Adrenal gland (tissue), 19 donors: ENCODE measurements at places on chromosomes 5 and 9. TPM values are rescaled to one million over a fixed set of nuclear protein-coding genes. Genes with fewer than 3 reads are reported as not detected.

DNA sequence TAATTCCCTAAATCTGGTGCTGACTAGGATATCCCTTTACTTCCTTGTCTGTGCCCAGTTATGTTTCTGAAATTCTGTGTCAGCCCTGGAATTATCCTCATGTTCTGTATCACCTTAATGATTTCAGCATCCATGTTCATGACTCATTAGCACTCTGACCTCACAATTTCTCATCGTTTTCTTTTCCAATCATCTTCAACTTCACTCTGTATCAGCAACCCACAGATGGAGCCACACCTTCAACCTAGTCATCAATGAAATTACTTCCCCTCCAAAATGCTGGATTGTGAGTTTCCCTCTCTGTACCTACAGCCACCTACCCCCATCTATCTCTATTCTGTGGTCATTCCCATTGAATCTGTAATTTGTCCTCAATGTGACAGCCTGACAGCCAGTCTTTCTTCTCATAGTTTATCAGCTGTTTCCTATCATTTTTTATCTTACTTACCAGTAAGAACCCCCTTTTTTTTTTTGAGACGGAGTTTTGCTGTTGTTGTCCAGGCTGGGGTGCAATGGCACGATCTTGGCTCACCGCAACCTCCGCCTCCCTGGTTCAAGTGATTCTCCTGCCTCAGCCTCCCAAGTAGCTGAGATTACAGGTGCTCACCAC, 3.1 kb upstream of the IL6ST start:
- no peak for DNase-seq
- H3K4me3 ChIP-seq, result no peak overlapping the region
- H3K36me3 ChIP-seq, result no peaks in the 10 kb centered on the region
- no peak overlapping the region for H3K27ac ChIP-seq

- DNase-seq, result no peak
- peaks cover 13% of the 10 kb centered on the region for H3K4me1 ChIP-seq
- H3K36me3 ChIP-seq, result no peaks in the 10 kb centered on the region
- no peaks in the 10 kb centered on the region for H3K27me3 ChIP-seq
- no peak overlapping the region for H3K27ac ChIP-seq
- H3K4me3 ChIP-seq, result no peak overlapping the region
Observed at GRCh38 chr5:123874600-123875201, 362.7 kb downstream of the CSNK1G3 start.

The GLRX gene
- 279 TPM for polyA plus RNA-seq

GRCh38 chr5:81794226-81794625, 43.3 kb upstream of the SSBP2 start:
- DNase-seq, result no peak
- H3K27me3 ChIP-seq, result no peaks in the 10 kb centered on the region
- H3K4me1 ChIP-seq, result no peaks in the 10 kb centered on the region
- no peak overlapping the region for H3K4me3 ChIP-seq
- H3K36me3 ChIP-seq, result no peaks in the 10 kb centered on the region

DNA sequence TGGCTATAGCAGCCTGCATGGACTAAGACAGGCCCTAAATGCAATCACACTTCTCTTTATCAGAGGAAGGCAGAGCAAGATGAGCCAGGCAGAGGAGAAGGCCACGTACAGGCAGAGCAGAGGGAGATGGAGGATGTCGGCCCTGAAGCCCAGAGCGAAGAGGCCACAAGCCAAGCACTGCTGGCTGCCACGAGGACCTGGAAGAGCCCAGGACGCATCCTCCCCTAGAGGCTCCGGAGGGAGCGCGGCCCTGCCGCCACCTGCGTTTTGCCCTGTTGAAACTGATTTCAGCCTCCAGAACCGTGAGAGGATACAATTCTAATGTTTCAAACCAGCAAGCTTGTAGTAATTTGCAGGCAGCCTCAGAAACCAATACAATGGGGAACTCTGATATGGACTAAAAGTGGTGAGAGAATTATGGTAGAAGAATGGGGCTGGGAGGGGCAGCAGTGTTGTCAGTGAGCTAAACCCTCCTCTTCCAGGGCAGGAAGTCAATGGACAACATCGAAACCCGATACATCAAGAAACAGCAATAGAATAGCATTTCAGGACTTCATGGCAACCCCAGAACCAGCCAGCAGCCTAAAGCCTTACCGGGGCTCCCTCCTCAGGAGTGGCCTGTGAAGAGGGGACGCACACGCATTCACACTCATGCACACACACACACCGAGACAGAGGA, 32.6 kb downstream of the ADAMTS2 start:
- no peak for DNase-seq
- no peak overlapping the region for H3K4me3 ChIP-seq
- no peaks in the 10 kb centered on the region for H3K36me3 ChIP-seq
- no peak overlapping the region for H3K27ac ChIP-seq

- no peak for DNase-seq
- no peaks in the 10 kb centered on the region for H3K4me1 ChIP-seq
- H3K4me3 ChIP-seq, result no peak overlapping the region
- H3K36me3 ChIP-seq, result no peaks in the 10 kb centered on the region
Observed at GRCh38 chr9:133691191-133691590, 47.0 kb downstream of the SARDH start.

- no peaks in the 10 kb centered on the region for H3K27me3 ChIP-seq
- no peaks in the 10 kb centered on the region for H3K4me1 ChIP-seq
- no peaks in the 10 kb centered on the region for H3K36me3 ChIP-seq
- no peak for DNase-seq
- H3K4me3 ChIP-seq, result no peak overlapping the region
- H3K27ac ChIP-seq, result no peak overlapping the region
Observed at GRCh38 chr9:20397348-20397747, 225.0 kb downstream of the MLLT3 start.

The ZNG1F gene
- 13.2 TPM for polyA plus RNA-seq

The MYORG gene
- polyA plus RNA-seq, result 11.4 TPM

- H3K4me1 ChIP-seq, result no peaks in the 10 kb centered on the region
- no peak for DNase-seq
- H3K27ac ChIP-seq, result no peak overlapping the region
- no peak overlapping the region for H3K4me3 ChIP-seq
Observed at GRCh38 chr5:132019337-132019736, 7.9 kb upstream of the ACSL6 start.

DNA sequence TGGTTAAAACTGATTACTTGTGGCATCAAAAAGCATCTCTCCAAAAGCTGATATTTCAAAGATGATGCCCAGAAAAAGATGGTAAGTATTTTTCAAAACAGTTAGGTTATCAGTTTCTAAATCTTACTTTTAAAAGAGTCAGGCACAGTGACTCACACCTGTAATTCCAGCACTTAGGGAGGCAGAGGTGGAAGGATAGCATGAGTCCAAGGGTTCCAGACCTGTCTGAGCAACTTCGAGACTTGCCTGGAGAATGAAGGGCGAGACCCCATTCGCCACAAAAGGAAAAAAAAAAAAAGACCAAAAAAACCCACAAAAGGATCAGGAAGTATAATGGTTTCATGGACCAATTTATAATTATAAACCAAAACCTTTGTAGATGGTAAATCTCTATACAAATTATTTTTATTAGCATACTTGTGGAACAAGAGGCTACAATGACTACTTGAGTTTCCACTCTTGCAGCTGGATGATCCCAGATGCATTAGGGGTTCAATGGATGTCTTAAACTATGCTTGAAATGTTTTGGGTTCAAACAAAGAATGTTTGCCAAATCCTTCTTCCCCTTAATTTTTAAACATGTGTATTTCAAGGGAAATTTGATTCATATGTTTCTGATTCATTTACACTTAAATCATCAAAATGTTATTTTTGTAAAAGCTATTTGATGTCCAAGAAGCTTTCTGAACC, 96.1 kb downstream of the ADAMTSL1 start:
- no peak for DNase-seq
- no peaks in the 10 kb centered on the region for H3K36me3 ChIP-seq
- no peak overlapping the region for H3K27ac ChIP-seq
- H3K27me3 ChIP-seq, result no peaks in the 10 kb centered on the region
- H3K4me1 ChIP-seq, result peaks cover 12% of the 10 kb centered on the region

The FST gene
- polyA plus RNA-seq, result 3.6 TPM

GRCh38 chr5:177452688-177453638, 6.3 kb downstream of the PRR7 start:
- no peaks in the 10 kb centered on the region for H3K36me3 ChIP-seq
- peaks cover 18% of the 10 kb centered on the region for H3K4me1 ChIP-seq
- no peaks in the 10 kb centered on the region for H3K27me3 ChIP-seq
- no peak overlapping the region for H3K27ac ChIP-seq
- H3K4me3 ChIP-seq, result no peak overlapping the region
- DNase-seq, result no peak

DNA sequence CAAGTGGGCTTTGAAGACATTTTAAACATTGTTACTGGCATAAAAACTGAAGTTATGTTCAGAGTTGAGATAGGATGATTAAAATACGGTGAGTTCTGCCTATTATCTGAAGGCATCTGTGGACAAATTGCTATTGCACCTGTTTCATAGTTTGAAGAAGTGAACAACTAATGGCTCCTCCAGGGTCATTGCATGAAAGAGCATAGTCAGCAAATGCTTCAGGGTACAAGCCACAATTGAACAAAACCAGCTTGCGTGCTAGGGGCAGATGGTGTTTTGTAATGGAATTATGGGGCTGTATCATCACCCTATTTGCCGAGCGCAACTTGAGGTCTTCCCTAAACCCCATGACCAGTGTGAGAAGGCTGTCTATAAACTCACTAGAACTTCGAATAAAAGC, 369.1 kb downstream of the MTRR start:
- H3K27me3 ChIP-seq, result no peaks in the 10 kb centered on the region
- H3K4me3 ChIP-seq, result no peak overlapping the region
- no peak for DNase-seq
- no peak overlapping the region for H3K27ac ChIP-seq
- H3K4me1 ChIP-seq, result no peaks in the 10 kb centered on the region

The OR13F1 gene
- polyA plus RNA-seq, result not detected
